ENCODE measurements at places on chromosomes 1 and 21.

DNA sequence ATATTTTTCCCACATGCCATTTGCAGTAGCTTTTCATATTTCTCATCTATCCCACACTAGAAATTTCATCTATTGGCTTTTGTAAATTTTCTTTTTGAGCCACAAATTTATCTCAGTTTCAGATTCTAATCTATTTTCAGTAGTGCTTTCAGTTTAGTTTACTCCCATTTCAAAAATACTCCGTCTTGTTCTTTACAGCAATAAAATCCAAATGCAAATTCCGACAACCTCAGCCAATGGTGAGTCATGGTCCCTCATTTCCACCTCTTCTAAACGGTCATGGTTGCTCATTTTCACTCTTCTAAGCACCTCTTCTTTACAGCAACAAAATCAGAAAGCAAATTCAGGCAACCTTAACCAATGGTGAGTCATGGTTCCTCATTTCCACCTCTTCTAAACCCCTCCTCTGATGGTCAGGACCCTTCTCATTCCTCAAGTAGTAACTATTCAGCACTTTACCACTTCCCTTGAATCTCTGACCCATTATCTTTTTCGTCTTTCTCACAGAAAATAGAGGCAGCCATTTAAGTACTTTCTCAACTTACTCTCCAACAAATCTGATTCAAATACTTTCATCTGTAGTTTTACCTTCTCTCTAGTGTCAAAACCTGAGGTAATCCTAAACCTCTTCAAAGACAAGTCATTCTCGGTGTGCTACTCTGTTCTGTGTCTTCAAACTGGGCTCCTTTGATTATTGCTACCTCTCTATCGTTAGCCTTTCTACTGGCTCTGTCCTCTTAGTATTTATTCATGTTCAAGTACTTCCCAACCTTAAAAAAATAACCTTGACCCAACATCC, 34.4 kb downstream of the C21orf91 start:
- no peak for DNase-seq

DNA sequence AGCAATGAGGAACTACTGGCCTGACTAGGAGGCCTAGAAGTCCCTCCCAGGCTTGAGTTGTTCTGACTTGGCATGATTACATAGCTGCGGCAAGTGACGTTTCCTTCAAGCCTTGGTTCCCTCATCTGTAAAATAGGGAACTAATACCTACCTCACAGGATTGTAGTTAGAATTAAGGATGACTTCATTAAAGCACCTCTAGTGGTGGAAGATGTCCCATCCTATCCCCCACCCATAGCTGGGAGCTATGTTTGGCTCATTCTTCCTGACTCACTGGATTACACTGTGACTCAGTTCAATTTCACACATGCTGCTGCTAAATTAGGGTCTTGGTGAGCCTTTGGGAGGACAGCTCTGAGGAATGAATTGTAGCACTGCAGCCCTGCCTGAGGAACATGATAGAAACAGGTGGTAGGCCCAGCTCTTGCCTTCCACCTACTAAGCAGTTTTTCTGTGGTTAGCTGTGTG, 6.0 kb upstream of the SHISA4 start:
- no peak for DNase-seq

GRCh38 chr21:36330904-36331303, 10.9 kb downstream of the MORC3 start:
- peak; percentile 55 for DNase-seq

DNA sequence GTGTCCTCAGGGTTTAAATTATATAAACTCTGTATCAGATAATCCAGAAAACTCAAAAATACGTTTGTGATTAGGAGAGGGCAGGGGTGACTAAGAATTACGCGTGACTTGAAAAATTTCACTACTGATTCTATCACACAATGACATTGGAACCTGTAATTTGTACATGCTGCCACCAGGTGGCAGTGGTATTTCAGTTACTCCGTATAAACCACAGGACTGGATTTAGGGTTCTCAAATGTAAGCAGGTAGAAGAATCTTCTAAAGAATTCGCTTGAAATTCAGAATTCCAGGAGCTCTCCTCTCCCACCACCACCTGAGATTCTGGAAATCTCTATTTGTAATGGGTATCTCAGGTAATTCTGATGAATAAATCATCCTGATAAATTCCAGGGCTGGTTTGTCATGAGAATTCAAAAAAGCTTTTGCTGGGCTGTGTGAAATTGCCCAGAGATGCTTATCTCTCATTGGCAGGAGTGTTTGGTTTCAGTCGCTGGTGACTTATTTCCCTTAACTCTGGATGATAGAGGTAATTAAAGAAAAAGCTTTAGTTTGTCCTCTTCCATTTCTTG, 1.7 kb upstream of the KRTAP7-1 start:
- peak; percentile 55 for DNase-seq

GRCh38 chr1:53346814-53347176, 18.9 kb upstream of the LRP8 start:
- no peak for DNase-seq

DNA sequence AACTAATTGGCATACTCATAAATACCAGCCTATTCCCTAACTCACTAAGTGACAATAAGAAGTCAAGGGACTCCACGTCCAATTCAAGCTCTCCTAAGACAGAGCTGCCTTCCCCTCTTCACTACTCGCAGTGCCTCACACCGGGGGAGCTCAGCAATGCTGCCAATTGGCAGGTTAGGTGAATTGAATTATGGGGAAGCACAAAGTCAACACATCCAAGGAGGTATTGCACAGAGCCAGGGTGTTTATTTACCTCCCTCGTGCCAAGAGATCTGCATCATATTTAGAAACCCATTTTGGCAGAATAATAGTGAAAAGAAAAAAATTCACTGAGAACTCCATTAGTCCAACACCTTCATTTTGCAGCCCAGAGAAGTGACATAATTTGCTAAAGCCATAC, 20.4 kb upstream of the TNR start:
- no peak for DNase-seq

GRCh38 chr1:63864224-63864641, 90.4 kb downstream of the ROR1 start:
- DNase-seq: no peak

GRCh38 chr1:205422993-205423642, 1.3 kb upstream of the LEMD1 start:
- DNase-seq: no peak

DNA sequence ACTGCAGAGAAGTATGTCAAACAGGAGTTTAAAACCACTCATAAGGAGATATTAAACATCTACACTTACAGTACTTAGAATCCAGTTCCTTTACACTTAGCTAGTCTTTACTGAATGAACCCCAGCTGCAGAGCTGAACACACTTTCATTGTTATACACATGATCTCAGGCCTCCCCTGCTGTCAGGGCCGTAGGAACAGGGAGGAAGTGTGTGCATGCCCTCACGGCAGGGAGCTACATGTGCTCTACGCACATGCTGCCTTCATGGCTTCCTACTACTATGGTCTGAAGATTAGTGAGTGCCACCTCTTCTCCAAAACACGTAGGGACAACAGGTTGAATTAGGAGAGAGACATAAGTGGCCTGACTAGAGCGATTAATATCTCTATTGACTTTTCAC, 191.5 kb downstream of the SIPA1L2 start:
- DNase-seq: no peak

- no peak for DNase-seq
Observed at GRCh38 chr1:244757091-244757939, 78.1 kb upstream of the COX20 start.

DNA sequence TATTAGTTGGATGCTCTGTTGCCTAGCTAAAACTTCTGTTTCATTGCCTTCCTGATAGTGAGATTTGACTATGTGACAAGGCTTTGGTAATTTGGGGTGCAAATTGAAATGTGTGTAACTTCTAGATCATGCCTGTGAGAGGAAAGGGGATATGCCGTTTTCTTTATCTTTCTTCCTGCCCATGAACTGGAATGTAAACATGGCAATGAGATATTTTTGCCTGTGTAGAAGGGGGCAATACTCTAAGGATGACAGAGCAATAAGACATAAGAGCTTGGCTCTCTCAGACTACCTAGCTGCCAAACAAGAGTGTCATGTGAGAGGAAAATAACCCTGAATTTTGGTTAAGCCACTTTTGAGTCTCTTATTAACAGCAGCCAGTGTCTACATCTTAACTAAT, 49.7 kb downstream of the RAP1A start:
- no peak for DNase-seq

DNA sequence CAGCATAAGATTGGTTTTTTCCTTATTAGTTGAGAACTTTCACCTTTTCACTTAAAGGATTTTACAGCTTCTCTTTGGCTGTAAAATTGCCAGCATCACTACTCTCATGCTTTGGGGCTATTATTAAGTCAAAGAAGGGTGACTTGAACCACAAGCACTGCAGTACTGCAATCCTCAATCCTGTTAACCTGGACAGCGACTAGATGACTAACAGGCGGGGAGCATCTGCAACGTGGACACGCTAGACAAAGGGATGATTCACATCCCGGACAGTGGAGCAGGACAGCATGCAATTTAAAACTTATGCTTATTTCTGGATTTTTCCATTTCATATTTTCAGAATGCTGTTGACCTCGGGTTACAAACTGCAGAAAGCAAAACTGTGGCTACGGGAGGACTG, 8.1 kb downstream of the ARV1 start:
- DNase-seq: no peak

DNA sequence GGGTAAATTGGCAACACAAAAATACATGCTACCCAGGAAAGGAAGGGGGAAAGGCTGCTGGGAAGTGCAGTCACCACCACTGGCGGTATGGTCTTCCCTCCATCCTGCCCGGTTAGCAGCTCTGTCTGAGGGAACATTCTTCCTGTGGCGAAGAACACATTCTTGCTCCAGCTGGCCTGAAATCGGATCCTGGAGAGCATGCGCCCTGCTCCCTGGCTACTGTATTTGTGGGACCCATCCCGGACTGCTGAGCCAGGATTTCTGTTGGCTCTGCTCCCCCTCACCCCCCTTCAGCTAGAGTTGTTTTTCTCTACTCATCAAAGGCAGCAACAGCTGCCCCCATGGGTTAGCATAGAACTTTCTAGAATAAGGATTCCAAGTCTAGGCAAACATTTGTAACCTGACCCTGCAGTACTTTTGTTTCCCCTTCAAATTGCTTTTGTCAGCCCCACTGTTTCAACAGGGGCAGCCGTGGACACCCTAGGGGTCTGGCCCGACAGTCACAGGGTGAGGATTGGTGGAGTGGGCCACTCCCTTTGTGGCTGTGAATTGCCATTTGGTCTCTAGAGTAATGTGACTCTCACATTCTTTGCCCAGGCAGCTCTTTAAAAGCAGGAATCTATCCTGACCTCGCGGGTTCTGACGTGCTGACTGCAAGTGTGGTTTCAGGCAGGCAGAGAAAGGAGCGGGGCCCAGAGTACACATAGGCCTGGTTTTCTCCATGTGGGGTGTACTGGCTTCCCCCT, 157.7 kb downstream of the TOMM20 start:
- DNase-seq: no peak

GRCh38 chr21:42344631-42345030, 6.2 kb downstream of the TFF2 start:
- no peak for DNase-seq

GRCh38 chr21:14875704-14876523, 188.9 kb downstream of the NRIP1 start:
- DNase-seq: no peak

DNA sequence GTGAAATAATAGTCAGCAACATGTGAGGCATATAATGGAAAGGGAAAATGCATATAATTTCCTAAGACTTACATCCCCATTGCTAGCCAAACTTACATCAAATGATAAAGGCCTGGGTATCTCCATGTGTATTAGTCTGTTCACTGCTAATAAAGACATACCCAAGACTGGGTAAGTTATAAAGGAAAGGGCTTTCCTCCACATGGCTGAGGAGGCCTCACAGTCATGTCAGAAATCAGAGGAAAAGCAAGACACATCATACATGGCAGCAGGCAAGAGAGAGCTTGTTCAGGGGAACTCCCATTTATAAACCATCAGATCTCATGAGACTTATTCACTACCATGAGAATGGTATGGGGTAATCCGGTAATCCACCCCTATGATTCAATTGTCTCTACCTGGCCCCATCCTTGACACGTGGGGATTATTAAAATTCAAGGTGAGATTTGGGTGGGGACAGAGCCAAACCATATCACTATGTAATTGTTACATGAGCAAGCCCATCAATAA, 161.5 kb upstream of the SAMSN1 start:
- DNase-seq: no peak

DNA sequence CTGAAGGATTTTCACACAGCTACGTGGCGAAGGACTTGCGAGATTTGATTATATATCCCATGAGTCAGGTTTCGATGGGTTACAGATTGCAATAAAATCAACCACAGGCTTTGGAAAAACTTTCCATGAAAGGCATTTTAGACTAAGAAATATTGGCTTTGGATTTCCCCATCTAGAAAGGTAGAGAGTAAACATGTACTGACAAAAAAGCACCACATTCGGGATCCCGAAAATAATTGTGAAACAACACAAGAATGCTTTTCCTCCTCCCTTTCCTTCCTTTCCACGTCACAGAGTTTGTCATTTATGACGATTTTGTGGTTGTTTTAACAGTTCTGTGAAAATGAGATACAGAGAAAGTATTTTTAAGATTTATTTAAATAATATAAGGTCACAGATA, 38.5 kb downstream of the TGFB2 start:
- DNase-seq: no peak

- DNase-seq: no peak
Observed at GRCh38 chr1:26598890-26599289, 69.3 kb downstream of the RPS6KA1 start.

DNA sequence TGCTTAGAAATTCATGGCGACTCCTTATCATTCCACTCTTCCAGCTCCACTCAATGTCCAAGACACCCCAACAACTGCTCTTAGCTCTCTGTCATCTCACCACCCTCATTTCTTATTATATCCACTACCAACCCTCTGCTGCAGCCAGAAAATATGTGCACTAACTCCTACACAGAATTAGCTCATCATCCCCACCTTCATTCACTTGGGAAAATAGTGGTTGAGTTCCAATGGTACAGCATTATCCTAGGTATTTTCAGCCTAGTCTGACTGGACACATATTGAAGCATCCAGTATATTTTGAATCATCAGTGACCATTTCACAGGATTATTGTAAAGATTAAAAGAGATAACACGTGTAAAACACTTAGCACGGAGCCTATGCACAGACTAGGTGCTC, 16.7 kb upstream of the VSIG8 start:
- no peak for DNase-seq

DNA sequence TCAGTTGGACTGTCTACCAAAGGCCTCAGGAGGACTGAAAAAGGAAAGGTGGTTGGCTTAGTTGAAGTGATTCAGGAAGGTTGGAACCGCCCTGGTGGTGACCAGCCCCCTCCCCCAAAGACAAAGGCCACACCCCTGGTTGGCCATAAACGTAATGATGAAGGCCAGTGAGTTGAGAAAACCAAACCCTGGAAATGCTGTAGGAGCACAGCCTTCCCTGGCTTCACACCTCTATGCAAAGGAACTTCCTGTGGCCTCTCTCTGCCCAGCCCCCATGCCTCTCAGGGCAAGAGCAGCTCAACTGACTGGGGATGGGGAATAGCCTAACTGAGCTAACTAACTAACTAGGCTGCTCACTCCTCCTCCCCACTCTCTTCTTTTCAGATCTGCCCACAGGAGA, 90.4 kb downstream of the NPHP4 start:
- DNase-seq: no peak

GRCh38 chr1:94270801-94271203, 33.4 kb upstream of the ARHGAP29 start:
- DNase-seq: no peak

- DNase-seq: no peak
Observed at GRCh38 chr1:64111787-64112186, 91.6 kb upstream of the UBE2U start.

GRCh38 chr1:35574125-35574654, 1.1 kb downstream of the TFAP2E start:
- no peak for DNase-seq

Data from NCI-H1694 (cell line).